ENCODE measurements at places on chromosomes 1 and 21. TPM values are rescaled to one million over a fixed set of nuclear protein-coding genes. Genes with fewer than 3 reads are reported as not detected.

Gene KIF2C
- total RNA-seq, result 10.8 TPM

Gene TSPEAR
- not detected for total RNA-seq

- peaks cover 3% of the 10 kb centered on the region for H3K36me3 ChIP-seq
- no peaks in the 10 kb centered on the region for H3K4me1 ChIP-seq
- no peaks in the 10 kb centered on the region for H3K27me3 ChIP-seq
- no peak for DNase-seq
- no peak overlapping the region for H3K4me3 ChIP-seq
- H3K27ac ChIP-seq, result no peak overlapping the region
Observed at GRCh38 chr1:70150444-70150843, 54.9 kb downstream of the LRRC40 start.

- no peak overlapping the region for H3K4me3 ChIP-seq
- DNase-seq, result no peak
- H3K36me3 ChIP-seq, result peaks cover 75% of the 10 kb centered on the region
- H3K27me3 ChIP-seq, result no peaks in the 10 kb centered on the region
- no peak overlapping the region for H3K27ac ChIP-seq
Observed at GRCh38 chr1:6547301-6547700, 7.0 kb downstream of the NOL9 start.

- H3K4me1 ChIP-seq, result no peaks in the 10 kb centered on the region
- H3K4me3 ChIP-seq, result no peak overlapping the region
- no peak for DNase-seq
- H3K27ac ChIP-seq, result no peak overlapping the region
Observed at GRCh38 chr1:221753828-221754188, 11.9 kb upstream of the DUSP10 start.

DNA sequence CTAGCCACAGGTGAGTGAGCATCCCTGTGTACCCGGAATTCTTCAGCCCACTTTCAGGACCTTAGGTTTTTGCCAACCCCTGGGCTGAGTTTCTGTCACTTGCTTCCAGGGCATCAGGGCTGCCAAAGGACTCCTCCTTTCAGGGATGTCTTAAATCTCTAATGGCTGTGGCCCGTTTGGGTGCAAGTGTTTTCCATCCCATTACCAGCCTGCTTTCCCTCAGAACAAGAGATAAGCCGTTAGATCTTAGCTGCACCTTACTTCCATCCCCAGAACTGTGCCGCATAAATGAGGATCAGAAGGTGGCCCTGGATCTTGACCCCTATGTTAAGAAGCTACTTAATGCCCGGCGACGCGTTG, 652 bp downstream of the SNAPIN start:
- no peaks in the 10 kb centered on the region for H3K27me3 ChIP-seq
- peaks cover 34% of the 10 kb centered on the region for H3K36me3 ChIP-seq
- peaks cover 14% of the 10 kb centered on the region for H3K4me1 ChIP-seq
